ENCODE measurements at places on chromosomes 6 and 20.

DNA sequence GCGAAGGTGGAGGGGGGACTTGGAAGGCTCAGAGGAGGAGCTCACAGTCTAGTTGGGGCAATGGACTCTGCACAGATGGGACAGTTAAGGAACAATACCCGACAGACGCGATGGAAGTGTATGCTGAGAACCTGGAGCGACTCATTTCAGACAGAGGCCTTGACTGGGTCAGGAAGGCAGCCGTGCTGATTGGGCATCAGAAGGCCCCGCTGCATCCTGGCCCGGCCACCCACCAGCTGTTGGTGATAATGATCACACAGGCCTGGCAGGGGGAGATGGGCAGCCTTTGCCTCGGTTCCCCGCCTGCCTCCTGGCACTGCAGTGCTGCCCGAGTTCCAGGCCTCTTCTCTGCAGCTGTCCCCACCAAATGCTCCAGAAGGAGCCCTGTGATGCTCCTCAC is 62.4 kb downstream of the MDGA1 start:
- no peak for DNase-seq

- DNase-seq = no peak
Measured at GRCh38 chr6:39516471-39516870, 194.0 kb upstream of the KCNK16 start.

DNA sequence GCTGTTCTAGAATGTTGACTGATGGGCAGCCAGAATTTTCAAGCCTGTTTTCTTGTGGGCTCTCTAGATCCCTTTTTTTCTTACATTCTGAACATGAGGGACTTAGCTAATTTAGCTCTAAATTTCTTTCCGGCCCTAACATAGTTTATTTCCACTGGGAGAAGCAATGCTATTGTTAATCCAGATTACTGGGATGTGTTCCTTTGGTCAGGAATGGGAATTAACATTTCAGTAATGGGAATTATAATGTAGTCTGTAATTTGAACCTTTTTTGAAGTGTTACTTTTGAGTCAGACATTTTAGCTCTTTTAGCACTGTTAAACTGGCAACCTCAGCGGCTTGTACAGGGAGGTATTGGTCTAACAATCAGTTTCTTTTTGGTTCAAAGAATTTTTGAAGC is 7.5 kb downstream of the ZFAND3 start:
- DNase-seq = no peak

DNA sequence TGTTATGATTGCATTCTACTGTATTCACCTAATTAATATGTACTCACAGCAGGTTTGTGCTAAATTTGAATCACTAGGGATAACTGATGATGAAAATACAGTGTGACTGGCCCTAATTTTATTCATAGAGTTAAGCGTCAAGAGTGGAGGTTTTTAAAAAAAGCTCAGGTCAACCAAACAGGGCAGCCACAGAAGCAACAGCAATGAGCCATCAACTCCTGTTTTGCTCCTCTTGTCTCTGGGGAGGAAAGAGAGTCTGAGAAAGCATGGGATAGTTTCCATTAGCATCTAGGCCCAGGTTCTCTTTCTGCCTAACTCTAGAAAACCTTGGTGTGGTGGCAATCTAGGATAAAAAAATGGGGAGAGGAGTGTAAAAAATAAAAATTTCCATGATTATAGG is 122.1 kb downstream of the OGFRL1 start:
- no peak for DNase-seq

DNA sequence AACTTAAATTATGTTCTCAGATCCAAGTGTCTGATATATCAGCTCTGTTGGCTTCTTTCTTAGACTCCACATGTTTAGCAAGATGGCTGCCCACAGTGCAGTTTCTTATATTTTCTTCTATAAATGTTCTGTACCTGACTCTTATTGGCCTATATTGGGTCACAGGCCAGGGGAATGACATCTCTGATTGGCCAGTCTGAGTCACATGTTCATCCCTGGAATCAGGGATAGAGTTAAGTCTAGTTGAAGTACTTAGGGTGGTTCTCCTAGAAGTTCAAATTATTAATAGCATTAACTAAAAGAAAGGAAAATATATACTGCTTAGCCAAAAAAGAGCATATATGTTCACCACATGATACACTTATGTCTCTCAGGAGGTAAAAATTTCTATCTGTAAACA is 105.3 kb upstream of the SLC22A16 start:
- no peak for DNase-seq

DNA sequence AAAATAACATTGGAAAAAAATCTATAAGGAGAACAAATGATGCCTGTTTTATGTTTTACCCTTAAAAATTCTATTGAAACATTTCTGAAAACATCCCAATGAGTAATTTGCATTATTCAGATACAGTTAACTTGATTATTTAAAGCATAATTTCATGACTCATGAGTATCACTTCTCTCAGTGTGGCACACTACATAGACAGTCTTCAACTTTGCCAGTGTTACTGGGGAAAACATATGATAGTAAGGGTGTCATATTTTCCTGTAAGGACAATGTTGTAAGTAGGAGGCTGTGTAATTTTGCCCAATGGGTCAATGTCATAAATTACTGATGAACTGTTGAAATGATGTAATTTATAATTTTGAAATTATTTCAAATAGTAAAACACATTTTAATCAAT is 125.5 kb downstream of the PHACTR1 start:
- no peak for DNase-seq

DNA sequence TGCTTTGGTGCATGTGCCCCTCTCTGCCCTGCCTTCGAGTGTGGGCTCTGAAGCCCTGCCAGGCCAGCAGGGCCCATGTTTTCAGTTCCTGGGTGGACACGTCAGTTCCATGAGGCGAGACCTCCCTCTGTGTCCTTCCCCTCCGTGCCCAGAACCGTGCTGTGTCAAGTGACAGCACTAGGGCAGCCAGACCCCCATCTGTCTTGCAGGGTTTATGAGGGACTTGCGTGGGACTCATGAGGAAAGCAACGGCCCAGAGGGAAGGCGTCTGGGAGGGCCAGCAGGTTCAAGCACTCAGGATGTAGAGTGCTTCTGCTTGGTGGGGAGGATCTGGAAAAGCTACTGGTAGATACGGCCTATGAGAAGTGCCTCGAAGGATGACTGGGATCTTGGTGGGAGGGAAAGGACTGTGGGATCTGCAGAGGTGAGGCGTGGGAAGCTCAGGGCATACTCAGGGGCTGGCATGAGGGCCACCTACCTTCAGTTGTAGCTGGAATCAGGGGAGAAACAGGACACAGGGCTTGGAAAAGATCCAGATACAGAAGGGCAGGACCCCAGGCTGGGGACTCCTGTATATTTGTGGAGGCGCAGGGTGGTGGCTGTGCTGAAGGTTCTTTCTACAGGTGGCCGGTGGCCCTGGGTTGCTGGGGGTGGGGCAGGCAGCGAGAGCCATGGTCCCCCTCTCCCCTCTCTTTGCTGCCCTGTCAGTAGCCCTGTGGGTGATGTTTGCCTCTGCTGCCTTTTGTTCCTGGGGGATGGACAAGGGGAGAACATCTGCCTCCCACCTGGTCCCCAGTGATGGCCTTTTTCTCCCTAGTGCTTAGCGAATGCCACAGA is 5.5 kb downstream of the NPEPL1 start:
- DNase-seq = no peak

DNA sequence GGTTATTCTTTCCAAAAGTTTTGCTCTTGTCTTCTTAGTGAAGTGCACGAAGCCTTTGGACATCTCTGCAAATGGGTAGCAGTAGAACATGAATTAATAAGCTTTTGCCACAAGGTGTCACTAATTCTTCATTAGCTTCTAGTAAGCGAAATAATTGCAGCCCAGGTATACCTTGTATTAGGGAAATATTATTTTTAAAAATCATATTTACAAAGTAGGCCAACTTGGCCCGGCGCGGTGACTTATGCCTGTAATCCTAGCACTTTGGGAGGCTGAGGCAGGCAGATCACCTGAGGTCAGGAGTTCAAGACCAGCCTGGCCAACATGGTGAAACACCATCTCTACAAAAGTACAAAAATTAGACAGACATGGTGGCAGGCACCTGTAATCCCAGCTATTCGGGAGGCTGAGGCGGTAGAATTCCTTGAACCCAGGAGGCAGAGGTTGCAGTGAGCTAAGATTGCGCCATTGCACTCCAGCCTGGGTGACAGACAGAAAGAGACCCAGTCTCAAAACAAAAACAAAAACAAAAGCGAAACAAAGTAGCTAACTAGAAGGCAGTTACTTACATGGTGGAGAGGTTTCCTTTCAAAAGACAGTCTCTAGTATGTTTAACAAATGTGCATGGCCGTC is 8.8 kb upstream of the RSPH3 start:
- peak; percentile 68 for DNase-seq

DNA sequence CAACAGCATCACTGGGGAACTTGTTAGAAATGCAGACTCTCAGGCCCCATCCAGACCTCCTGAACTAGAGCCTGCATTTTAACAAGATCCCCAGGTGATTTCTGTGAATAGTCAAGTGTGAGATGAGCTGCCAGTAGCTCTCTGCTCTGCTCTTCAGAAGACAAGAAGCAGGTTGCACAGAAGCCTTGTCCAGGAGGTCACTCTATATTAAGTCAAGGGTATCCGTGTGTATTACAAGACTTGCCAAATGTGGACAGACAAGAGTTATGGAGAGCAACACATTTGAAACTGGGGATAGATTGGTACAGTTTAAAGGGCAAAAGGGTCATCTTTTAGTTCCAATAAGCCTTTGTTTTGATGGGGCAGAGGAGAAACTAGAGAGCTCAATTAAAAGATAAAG is 23.2 kb upstream of the RIN2 start:
- DNase-seq = no peak

GRCh38 chr20:4217349-4217841 is 202.0 kb upstream of the RNF24 start:
- DNase-seq = peak; percentile 27

GRCh38 chr20:49534255-49534712 is 33.7 kb downstream of the PTGIS start:
- DNase-seq = peak; percentile 50

GRCh38 chr6:107543088-107543487 is 53.2 kb downstream of the SOBP start:
- DNase-seq = no peak

GRCh38 chr6:88569959-88570358 is 393.5 kb downstream of the RNGTT start:
- no peak for DNase-seq

- DNase-seq = no peak
Measured at GRCh38 chr6:105510746-105511145, 107.9 kb upstream of the PREP start.

GRCh38 chr6:40344566-40345167 is 242.5 kb downstream of the LRFN2 start:
- no peak for DNase-seq

DNA sequence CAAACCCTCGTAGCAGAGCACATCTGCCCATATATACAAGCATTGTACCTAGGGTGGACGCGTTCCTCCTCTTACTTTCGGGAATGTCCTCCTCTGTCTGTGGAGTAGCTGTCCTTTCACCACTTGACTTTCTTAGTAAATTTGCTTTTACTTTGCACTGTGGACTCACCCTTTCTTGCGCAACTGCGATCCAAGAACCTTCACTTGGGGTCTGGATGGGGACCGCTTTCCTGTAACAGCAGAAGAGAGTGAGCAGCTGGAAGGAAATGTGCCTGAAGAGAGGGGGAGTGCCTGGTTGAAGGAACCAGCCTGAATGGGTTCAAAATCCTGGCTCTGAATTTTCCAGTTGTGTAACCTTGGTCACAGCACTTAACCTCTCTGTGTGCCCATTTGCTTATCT is 40.1 kb upstream of the PMEPA1 start:
- DNase-seq = no peak

DNA sequence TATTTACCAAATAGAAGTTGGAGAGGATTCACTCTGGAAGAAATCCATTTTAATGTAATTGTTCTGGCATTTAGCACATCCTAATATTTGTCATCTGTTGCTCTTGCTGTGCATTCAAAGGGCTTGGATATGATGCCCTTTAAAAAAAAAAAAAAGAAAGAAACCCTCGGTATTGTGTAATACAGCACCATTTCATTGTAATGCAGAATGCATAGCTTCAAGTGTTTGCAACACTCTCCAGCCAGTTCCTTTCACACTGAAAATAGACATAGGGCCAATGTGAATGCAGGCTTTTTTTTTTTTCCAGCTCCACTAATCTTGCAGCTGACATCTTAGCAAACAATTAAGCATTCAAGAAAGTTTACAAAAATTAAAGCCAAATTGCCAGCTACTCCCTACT is 197.4 kb upstream of the POU3F2 start:
- DNase-seq = no peak

GRCh38 chr6:33433544-33434191 is 13.8 kb downstream of the SYNGAP1 start:
- no peak for DNase-seq

GRCh38 chr6:126015863-126016262 is 29.5 kb downstream of the TRMT11 start:
- DNase-seq = no peak

GRCh38 chr20:50506270-50506579 is 4.0 kb upstream of the PTPN1 start:
- DNase-seq = no peak

GRCh38 chr20:23419995-23420901 is 1.0 kb downstream of the NAPB start:
- peak; percentile 58 for DNase-seq

GRCh38 chr6:159065091-159065490 is 20.3 kb upstream of the TAGAP start:
- DNase-seq = no peak

DNA sequence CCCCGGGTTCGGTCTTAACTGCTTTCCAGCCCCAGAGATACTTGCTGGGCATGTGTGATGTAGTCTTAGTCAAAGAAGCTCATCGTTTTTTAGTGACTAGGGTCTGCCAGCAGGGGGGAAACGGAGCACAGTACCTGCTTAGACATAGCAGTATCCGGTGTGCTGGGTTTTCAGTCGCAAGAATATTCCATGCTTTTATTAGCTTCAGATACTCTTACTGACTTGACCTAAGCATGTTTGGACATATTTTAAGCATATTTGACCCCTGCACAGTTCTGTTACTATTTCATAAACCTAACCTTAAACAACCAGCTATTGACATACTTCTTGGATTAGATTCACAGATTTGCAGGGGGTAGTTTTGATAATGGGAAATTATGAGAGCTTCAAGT is 3.0 kb downstream of the E2F3 start:
- DNase-seq = peak; percentile 81

DNA sequence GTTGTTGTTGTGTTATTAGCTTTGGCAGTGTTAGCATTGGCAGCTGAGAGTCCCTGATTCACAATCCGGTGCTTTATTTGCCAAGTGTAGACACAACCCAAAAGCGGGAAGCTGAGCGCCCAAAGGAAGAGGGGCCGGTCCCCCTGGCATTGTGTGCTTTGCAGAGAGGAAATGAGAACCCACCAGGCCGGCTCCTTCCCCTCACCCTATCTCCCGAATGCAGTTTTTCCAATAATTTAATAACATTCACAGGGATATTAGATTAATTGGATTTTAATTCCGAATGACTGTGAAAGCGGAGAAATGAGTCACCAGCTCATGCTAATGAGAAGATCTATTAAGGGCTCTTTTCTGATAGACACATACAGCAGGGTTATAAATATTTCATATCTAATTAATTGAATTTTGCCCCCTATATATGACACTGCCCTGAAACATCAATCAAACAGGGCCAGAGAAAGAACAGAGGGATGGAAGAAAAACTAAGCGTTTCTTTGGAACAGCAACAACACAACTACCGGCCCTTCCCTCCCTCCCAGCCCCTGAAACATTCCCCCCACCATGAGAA is 143.8 kb downstream of the MBOAT1 start:
- DNase-seq = no peak

- DNase-seq = peak; percentile 63
Measured at GRCh38 chr6:125812394-125813292, 21.9 kb downstream of the NCOA7 start.

GRCh38 chr20:49513517-49513916 is 31.0 kb upstream of the KCNB1 start:
- DNase-seq = no peak

- no peak for DNase-seq
Measured at GRCh38 chr6:111668410-111668809, 62.7 kb upstream of the TRAF3IP2 start.

- no peak for DNase-seq
Measured at GRCh38 chr20:51702556-51702955, 65.6 kb downstream of the ATP9A start.

Measured in epithelial cell of esophagus (primary cell).